Panc1 (cell line): ENCODE measurements at places on chromosomes 1 and 21. TPM values are rescaled to one million over a fixed set of nuclear protein-coding genes. Genes with fewer than 3 reads are reported as not detected.

DNA sequence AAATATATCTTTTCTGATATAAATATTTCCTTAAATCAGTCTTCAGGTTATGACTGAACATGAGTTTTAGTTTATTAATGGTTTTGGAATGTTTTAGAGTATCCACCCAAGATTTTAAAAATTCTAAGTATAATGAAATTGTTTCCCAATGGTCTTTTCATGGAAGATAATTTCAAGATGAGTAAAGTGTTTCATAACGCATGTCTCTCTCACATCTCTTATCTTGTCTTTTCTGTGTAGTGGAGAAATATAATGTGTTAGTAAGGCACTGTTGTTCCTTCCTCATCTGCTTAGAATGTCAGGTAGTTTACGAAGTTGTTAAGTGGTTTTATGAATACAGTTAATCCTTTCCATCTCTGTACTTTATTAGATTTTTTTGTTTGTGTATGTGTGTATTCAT, 49.6 kb downstream of the PLA2G4A start:
- no peak for DNase-seq

DNA sequence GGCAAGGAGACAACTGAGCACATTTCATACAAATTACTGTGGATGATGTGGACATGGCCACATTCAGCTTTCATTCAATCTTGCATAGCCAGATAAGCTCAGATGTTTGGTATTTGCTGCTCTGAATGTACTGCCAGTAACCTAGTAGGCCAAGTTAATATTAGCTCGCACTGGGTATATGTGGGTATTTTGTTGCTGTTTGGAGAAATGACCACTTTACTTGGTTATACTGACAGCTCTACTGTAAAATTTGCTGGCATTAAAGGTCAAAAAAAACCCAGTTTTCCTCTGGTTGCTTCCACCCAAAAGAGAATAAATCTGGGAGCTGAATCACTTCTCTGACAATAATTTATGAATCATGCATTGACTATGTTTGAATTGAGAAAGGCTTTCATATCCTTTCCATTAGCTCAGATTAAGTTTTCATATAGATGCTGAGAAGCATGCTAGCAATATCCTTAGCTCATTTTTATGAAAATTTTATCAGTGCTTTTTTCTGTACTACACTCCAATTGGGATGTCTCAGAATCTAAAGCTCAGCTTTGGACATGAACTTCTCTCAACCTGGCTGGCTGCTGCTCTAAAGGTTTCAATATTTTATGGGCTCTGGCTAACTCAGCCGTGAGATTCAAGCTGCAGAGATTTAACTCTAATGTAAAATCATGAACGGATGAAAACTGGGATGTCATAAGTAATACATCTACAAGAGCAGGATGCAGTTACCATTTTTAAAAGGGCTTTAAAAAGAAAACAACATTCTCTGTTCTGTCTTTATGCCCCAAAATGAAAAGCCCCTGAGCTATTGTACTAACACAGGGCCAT, 330.0 kb downstream of the BARHL2 start:
- DNase-seq = peak; percentile 30

DNA sequence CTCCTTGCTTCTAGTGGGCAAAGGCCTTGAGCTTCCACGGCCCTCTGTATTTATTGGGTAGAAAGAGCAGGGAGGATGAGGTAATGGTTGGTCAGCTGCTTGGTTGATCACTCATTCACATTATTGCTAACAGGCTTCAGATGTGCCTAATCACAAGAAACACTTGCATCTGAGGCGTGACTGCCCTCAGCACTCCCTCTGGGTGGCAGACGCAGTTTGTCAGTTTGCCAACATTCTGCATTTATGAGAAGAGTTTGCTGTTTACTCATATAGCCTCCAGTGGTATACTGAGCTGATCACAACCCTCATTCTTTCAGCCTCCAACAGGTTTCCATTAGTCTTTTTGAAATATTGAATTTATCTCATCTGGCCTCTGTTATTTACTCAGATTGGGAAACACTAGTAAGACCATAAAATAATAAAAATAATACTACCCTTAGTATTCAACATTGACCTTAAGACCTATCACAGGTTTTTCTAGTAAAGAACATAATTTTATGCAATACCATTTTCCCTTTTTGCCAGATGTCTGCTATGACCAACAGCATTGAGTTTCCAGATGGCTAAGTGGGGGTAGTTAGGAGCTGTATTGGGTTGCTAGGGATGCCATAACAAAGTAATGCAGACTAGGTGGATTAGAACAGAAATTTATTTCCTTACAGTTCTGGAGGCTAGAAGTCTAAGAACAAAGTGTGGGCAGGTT, 53.3 kb downstream of the PTGFR start:
- no peak for DNase-seq

DNA sequence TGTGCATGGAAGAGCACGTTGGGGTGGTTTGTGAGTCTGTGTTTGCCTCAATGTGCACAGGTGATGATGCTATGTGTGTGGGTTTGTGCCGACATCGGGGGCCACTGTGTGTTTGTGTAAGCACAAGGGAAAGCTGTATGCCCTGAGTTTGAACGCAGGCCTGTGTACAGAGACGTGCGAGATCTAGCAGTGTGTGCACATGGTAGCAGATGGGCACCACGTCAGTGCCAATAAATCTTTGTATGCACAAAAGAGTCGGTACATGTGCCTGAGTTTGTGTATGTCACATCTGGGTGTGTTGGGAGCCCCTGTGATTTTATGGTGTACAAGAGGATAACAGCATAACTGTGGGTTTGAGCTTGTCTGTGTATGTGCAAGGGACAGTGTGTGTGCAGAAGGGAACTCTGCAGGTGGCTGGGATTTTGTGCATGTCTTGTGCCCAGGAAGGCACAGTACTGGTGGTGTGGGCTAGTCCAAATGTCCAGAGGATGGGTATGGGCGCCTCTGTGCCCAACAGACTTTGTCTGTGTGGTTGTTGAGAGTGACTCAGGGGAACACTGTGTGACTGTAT, 32.0 kb upstream of the WASF2 start:
- DNase-seq = no peak

GRCh38 chr1:41404308-41404761, 43.1 kb downstream of the FOXO6 start:
- no peak for DNase-seq

DNA sequence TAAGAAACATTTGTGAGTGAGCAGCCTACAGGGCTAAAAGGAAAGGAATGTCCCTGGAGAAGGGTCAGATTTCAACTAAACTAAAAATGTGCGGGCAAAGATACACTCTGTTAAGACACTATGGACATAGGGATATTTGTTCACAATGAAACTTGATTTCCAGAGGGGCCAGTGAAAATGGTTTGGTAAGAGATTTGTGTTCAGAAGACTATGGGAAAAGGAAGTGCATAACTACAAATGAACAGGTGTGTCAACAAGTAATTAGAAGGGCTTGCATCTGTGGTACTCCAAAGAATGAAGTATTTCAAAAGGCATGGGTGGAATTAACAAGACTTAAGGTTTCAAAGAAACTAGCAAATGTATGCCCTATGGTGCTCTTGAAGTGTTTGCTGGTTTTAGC, 60.4 kb downstream of the NME7 start:
- no peak for DNase-seq

GRCh38 chr1:115505148-115505571, 136.6 kb upstream of the VANGL1 start:
- DNase-seq = no peak

GRCh38 chr1:32448773-32449456, 16.0 kb upstream of the ZBTB8B start:
- no peak for DNase-seq

DNA sequence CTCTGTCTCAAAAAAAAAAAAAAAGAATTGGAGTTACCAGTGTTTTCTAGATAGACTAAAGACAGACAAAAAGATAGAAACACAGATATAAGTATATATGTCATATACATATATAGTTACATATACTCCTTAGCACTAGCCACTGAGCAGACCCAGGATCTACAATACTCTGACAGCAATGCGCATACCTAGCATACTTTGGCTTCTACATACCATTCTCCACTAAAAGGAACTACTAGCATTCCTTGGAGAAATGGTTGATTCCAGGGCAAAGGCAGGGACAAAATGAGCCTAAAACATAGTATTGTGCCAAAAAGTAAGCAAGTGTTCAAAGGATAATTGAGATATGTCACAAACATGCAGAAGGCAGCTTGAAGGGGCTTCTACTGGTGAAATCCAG, 22.7 kb downstream of the SYNJ1 start:
- no peak for DNase-seq

DNA sequence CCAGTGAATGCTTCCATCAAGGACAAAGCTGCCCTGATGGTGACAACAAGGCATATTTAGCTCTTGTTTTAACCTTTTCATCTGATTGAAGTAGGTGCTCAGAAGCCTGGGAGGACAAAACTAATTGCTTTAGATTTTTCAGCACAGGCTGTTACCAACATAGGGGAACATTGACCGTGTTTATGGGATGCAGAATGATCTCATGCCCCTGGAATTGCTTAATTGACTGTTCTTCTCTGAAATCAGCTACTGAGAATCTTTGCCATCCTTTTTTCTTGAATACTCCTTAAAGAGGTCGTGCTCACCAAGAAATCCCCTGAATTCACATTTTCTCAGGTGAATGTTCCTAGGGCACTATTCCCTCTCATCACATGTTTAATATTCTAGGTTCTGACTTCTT, 95.9 kb upstream of the CCDC190 start:
- no peak for DNase-seq

DNA sequence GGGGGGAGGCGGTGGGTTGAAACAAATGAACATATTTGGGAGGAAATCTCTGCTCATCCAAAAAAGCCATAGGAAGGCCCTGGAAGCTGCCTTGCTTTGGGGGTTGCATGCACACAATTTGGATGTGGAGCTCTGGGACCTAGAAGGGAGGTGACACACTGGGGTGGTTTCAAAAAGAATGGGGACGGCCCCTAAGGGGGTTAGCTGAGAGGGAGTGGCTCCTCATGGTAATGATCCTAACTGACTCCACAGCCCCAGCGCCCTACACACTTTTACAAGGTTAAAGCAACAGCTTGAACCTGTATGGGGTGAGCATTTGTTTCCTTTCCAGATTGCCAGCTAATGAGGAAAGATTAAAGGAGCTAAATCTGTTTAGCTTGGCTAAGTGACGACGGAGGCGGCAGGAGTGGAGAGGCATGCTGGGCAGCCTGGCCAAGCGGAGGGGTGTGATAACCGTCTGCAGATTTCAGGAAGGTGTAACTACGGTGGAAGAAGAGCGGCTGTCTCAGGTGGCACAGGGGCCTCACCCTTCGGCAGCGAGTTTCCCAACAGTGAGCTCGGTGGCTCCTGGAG, 107.3 kb downstream of the RNF220 start:
- no peak for DNase-seq

DNA sequence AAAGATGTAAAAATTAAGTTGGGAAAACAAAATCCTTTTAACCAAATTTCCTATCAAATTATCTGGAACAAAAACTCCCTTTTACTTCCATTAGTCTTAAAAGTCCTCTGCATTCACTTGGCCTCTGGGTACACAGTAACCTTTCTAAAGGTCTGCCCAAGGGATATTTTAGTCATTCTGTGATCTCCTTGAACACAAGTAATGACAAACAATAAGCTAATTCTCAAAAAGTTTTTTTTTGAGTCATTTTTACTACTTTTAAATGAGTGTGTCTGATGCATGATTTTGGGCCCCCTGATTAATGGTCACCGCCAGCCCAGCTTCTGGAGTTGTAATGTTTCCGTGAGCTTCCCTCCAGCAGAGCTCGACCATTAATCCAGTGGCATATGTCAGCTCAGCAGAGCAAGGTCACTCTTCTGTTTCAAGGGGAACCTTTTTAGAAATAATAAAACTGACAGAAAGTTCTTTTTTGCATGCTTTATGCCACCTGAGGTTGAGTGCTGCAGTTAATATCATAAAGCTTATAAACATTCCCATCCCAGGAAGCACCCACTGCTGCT, 14.3 kb downstream of the SAMSN1 start:
- DNase-seq = no peak

- DNase-seq = no peak
These were observed 325.8 kb upstream of the NR5A2 start for GRCh38 chr1:199701726-199702125.

DNA sequence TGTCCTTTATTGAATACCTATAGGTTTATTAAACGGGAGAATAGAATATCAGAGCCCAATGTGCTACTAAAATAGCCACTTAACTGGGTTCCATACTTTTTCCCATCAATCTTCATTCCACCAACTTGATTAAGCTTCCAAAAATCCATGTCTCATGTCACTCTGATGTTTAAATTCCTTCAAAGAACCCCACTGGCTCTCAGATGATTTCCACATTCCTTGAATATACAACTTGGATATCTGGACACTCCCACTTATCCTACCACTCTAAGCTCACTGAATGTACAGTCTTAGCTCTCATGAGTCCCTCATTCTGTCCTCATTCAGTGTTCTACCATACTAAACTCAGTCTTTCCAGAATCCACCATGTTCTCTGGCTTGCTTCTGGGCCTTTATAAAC, 21.1 kb downstream of the COL11A1 start:
- no peak for DNase-seq

- DNase-seq = no peak
These were observed 87.7 kb downstream of the NPHP4 start for GRCh38 chr1:5904551-5904950.

GRCh38 chr1:110726755-110727154, 52.0 kb upstream of the KCNA3 start:
- DNase-seq = no peak

- DNase-seq = no peak
These were observed 18.2 kb upstream of the NADK start for GRCh38 chr1:1796466-1796865.

GRCh38 chr1:149917571-149918144, at the start of gene SV2A:
TSS of gene SV2A (minus strand) at chr1:149917844. CDS start at chr1:149913840, 4,004 bp downstream.
- DNase-seq = no peak

DNA sequence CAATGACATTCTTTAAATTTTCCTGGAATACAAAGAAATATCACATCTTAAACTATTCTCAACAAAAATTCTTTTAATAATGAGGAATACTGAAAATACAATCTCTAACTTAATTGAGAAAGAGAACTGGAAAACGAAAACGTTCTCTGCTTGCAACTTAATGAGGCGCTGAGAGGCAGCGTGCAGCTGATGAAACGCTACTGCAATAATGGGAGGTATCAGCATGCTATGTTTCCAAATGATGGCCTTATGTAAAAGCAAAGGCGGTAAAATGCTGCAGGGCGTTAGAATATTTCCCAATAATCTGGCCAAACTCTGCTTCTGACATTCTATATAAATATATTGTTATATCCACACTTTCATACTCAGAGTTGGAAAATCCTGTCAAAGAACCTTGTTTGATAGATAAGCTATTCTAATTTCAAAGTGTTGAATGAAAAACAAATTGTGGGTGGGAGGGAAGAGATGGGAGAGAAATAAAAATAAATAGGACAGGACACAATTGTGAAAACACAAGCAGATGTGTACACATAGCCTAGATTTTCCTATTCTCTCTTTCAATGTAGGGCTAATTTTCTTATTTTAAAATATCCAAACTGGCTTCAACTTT, 70.9 kb downstream of the APP start:
- no peak for DNase-seq

ZNF683 gene
- total RNA-seq = not detected

TMEM183A gene
- total RNA-seq = 59.1 TPM

ADAMTS1 gene
- 3.3 TPM for total RNA-seq

S100A7A gene
- not detected for total RNA-seq

CDCA8 gene
- 56.5 TPM for total RNA-seq

TMEM200B gene
- total RNA-seq = 2.1 TPM

AQP10 gene
- not detected for total RNA-seq
